Neuronal stem cell (in vitro differentiated cells): ENCODE measurements at places on chromosomes 2 and 18.

- no peaks in the 10 kb centered on the region for H3K27me3 ChIP-seq
- H3K27ac ChIP-seq: no peak overlapping the region
- no peaks in the 10 kb centered on the region for H3K36me3 ChIP-seq
- DNase-seq: no peak
- no peak overlapping the region for H3K4me3 ChIP-seq
These were observed 150.8 kb upstream of the ZEB2 start for GRCh38 chr2:144670738-144671137.

DNA sequence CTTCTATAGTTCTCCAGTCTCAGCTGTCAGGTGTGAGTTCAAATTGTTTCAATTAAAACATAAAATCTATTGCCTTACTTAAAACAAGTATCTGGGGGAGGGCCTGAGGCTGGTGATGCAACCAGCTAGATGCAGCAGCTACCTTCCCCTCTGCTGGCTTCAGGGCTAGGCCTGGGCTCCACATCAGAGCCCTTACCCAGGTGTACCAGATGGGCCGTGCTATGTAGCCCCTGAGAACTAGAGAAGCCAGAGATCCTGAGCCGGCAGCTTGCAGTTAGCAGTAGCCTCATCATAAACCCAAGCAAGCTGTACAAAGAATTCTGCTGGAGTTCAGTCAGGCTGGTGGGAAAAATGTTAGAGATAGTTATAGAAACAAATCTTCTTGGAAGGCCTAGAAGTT lies 97.7 kb upstream of the ACAA2 start:
- H3K4me1 ChIP-seq: peaks cover 9% of the 10 kb centered on the region
- H3K27ac ChIP-seq: no peak overlapping the region
- H3K36me3 ChIP-seq: no peaks in the 10 kb centered on the region
- DNase-seq: no peak
- no peak overlapping the region for H3K4me3 ChIP-seq
- H3K27me3 ChIP-seq: peaks cover 10% of the 10 kb centered on the region

DNA sequence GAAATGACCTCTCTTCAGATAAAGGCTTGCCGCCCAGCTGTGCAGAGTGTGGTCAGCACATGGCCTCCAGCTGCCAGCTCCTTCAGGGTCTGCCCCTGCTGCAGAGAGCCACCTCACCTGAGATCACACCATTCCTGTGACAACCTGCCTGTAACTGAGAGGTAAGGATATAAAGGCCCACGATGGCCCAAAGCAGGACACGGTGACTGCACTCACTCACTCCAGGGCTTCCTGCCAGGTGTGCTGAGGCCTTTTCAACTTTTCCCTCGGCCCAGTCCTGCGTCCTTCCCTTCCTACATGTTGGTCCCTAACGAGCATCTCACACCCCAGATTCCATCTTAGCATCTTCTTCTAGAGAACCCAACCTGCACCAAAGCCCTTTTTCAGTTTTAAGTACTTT lies 36.2 kb downstream of the ANKRD44 start:
- H3K4me1 ChIP-seq: peaks cover 4% of the 10 kb centered on the region
- no peak for DNase-seq
- no peak overlapping the region for H3K27ac ChIP-seq
- no peaks in the 10 kb centered on the region for H3K27me3 ChIP-seq

- H3K4me1 ChIP-seq: peaks cover 6% of the 10 kb centered on the region
- H3K27me3 ChIP-seq: no peaks in the 10 kb centered on the region
- no peak for DNase-seq
- H3K36me3 ChIP-seq: no peaks in the 10 kb centered on the region
These were observed 831.2 kb upstream of the CDH2 start for GRCh38 chr18:29007986-29008654.

GRCh38 chr2:219912491-219912921 lies 285.1 kb downstream of the SLC4A3 start:
- DNase-seq: no peak
- H3K4me1 ChIP-seq: peaks cover 16% of the 10 kb centered on the region
- no peak overlapping the region for H3K4me3 ChIP-seq
- no peaks in the 10 kb centered on the region for H3K36me3 ChIP-seq
- H3K27ac ChIP-seq: no peak overlapping the region

GRCh38 chr18:79227621-79228020 lies 158.4 kb downstream of the ATP9B start:
- no peaks in the 10 kb centered on the region for H3K4me1 ChIP-seq
- H3K27ac ChIP-seq: no peak overlapping the region
- no peaks in the 10 kb centered on the region for H3K27me3 ChIP-seq
- H3K4me3 ChIP-seq: no peak overlapping the region
- DNase-seq: no peak

- H3K27me3 ChIP-seq: no peaks in the 10 kb centered on the region
- H3K27ac ChIP-seq: no peak overlapping the region
- no peak for DNase-seq
- H3K36me3 ChIP-seq: no peaks in the 10 kb centered on the region
- H3K4me3 ChIP-seq: no peak overlapping the region
- no peaks in the 10 kb centered on the region for H3K4me1 ChIP-seq
These were observed 181.2 kb upstream of the PXDN start for GRCh38 chr2:1925516-1925915.
